NCI-H524 treated with DMSO at 0.1 percent for 48 hours (cell line): ENCODE measurements at places on chromosomes 1 and 21.

- DNase-seq = no peak
Measured at GRCh38 chr1:85125891-85126290, 74.9 kb downstream of the SYDE2 start.

GRCh38 chr1:67792741-67793458 lies 40.4 kb downstream of the GNG12 start:
- DNase-seq = no peak

GRCh38 chr1:244422174-244422573 lies 29.5 kb downstream of the ADSS2 start:
- no peak for DNase-seq

GRCh38 chr1:20717452-20718342 lies at the start of gene KIF17:
TSS of gene KIF17 (minus strand) at chr1:20718007. CDS start at chr1:20717706, 301 bp downstream.
- no peak for DNase-seq

- DNase-seq = no peak
Measured at GRCh38 chr1:117138561-117138960, 17.0 kb upstream of the TRIM45 start.

DNA sequence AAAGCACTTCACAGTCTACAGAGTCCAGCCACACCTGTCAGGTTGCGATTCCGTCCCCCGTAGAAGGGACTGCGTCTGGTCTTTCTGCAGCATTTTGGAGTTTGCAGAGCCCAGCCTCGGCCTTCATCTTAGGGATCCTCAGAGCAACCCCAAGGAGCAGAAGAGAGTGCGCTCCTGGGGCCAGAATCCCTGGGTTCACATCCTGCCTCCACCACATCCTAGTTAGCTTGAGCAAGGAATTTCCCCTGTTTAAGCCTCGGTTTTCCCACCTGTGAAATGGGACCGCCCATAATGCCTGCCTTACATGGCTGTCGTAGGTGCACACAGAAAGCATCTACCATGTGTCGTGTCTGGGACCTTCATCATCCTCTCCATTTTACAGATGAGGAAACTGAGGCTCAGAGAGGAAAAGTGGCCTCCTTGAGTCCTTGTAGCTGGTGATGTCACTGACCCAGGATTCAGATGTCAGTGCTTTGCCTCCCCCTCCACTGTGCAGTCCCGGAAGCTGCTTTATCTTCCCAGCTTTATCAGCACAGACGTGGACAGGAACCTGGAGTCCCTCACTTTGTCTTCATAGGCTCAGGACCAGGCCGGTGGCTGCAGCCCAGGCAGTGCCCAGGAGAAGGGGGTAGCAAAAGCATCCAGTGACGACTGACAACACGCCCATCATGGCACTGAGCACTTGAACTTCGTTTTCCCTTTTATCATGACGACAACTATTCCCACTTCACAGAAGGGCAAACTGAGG lies 438.5 kb downstream of the MATN1 start:
- DNase-seq = no peak
